Caudate nucleus (tissue), 63 donors: ENCODE measurements at places on chromosomes 12 and 14.

GRCh38 chr14:65258391-65258790 is 154.1 kb upstream of the FUT8 start:
- DNase-seq, result no peak

- DNase-seq, result no peak
These were observed at the start of gene RNASE9 for GRCh38 chr14:20560961-20561360. TSS of gene RNASE9 (minus strand) at chr14:20561047.

- no peak for DNase-seq
These were observed 553.6 kb upstream of the ATP2B1 start for GRCh38 chr12:90262251-90262650.

DNA sequence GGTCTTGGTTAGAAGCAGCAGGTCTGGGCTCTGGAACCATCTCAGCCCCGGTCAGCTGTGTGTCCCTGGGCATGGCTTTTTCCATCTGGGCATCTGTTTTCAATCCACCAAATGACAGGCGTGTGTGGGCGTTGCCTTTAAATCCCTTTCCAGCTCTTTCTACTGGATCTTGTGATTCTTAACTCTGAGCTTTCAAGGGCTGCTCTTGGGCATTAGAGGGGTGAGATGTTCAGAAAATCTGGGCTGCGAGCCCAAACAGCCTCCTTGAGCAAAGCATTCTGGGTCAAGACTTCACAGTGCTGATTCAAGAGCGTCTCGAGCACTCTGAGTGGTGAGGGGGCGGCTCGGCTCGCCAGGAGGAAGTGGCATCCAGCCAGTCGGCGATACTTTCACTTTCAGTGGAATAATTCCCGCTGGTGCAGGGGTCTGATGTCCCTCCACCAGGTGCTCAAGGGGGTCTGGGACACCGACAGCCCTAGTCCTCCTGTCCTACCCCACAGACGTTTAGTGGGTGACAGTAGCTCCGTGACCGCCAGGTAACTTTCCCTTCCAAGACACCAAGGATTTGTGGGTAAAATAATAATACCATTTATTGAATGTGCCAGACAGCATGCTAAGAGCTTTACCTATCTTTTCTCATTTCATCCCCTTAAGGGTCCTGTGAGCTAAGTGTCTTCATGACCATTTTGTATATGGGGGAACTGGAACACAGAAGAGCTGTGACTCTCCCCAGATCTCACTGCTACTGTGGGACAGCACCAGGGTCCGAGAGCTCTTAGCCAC is 114.0 kb downstream of the PLXNC1 start:
- peak; percentile 20 for DNase-seq

- DNase-seq, result no peak
These were observed 239.2 kb upstream of the CPNE8 start for GRCh38 chr12:39144613-39145061.

- no peak for DNase-seq
These were observed 634 bp upstream of the TMEM63C start for GRCh38 chr14:77180726-77181602.

- no peak for DNase-seq
These were observed 2.7 kb downstream of the MYO1A start for GRCh38 chr12:57046947-57047890.

DNA sequence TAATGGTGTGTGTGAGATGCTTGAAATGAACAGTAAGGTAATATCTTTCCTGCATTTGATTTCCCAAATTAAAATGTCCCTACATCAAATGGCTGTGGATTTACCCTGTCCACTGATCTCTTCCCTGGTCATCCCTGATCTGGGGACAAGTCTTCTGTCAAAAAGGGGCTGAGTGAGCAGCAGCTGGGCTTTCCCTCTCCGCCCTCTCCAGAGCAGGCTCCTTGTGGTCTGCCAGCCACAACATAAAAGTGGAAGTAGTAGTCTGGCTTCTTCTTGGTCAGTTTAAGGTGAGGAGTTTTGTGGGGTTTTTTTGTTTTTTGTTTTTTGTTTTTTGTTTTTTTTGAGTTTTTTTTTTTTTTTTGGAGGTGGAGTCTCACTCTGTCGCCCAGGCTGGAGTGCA is 25.2 kb upstream of the PLXNC1 start:
- no peak for DNase-seq

- no peak for DNase-seq
These were observed 37.4 kb upstream of the TMEM179 start for GRCh38 chr14:104641753-104642539.

DNA sequence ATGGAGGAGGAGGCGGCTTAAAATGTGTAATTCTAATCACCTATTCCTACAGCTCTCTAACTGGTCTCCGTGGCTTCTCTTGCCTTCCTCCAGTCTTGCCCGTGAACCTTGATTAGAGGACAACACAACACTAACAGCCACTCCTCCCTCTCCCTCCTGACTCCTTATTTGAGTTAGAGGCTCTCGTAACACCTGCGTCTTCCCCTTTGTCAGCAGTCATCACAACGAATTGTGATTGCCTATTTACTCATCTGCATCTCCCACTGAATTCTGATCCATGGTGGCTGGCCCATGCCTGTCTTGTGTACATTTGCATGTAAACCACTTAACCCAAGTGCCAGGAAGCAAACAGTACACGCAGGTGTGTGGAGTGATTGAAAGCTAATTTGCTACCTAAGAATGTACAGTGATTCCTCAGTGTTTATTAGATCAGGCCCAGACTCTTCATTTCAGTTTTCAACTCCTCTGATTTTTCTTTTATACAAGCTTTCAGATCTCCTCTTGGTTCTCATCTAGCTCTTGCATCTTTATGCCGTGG is 154.5 kb downstream of the MON2 start:
- DNase-seq, result no peak

DNA sequence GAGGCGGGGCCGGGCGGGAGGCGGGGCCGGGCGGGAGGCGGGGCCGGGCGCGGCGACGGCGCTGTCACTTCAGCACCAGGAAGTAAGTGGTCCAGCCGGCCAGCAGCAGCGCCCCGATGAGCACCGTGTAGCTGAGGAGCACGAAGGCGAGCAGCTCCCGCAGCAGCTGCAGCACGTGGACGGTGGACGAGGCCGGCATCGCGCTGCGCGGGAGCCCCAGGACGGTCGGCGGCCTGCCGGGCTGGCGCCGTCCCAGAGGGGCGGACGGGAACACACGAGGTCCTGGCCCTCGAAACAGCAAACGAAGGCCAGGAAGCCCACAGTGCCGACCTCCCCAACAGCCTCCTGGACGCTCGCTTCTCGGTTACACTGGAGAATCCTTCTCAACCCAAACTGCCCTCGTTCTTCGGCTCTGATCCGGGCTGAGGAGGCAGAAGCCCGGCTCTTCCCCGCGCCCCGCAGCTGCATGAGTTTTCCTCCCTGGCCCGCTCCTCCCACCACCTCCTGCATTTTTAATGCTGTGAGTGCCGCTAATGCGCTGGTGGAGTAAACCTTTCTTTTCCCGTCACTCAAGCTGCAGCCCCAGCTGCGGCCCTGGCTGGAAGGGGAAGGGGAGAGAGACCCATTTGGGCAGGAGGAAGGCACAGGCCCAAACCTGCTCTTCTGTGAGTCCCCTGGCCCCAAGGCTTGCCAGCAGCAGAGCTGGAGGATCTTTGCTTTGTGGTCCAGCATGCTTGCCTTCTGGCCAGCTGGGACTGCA is 694 bp upstream of the DIABLO start:
- no peak for DNase-seq

GRCh38 chr12:119230807-119231206 is 52.1 kb downstream of the HSPB8 start:
- DNase-seq, result no peak
